Colonic mucosa (tissue), 4 donors: ENCODE measurements at places on chromosomes 2 and 18.

GRCh38 chr2:72129681-72130340, 17.9 kb downstream of the CYP26B1 start:
- DNase-seq, result peak; percentile 7

- DNase-seq, result peak; percentile 38
Observed at GRCh38 chr2:229714080-229714735, at the start of gene DNER. Gene DNER (minus strand): TSS chr2:229714555. CDS start chr2:229714423, 132 bp downstream.

DNA sequence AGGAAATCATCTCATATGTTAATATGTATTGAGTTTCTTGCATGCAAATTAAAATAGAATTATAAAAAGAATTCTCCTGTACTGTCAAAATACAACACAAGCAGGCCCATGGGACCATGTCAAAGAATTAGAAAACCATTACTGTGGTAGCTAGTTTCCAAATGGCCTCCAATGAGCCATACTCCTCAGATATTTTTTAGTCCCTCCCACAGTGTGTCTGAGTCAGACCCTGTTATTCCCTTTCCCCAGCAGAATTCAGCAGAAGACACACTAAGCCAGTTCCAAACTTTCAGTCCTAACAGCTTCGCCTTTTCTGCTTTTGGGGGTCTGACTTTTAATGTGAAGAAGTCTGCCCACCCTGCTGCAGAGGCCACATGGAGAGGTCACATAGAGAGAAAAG, 86.7 kb downstream of the FIGN start:
- DNase-seq, result no peak

GRCh38 chr18:79940126-79940813, 11.2 kb downstream of the SLC66A2 start:
- peak; percentile 22 for DNase-seq

GRCh38 chr2:42053482-42053790, 5.6 kb downstream of the PKDCC start:
- DNase-seq, result no peak

DNA sequence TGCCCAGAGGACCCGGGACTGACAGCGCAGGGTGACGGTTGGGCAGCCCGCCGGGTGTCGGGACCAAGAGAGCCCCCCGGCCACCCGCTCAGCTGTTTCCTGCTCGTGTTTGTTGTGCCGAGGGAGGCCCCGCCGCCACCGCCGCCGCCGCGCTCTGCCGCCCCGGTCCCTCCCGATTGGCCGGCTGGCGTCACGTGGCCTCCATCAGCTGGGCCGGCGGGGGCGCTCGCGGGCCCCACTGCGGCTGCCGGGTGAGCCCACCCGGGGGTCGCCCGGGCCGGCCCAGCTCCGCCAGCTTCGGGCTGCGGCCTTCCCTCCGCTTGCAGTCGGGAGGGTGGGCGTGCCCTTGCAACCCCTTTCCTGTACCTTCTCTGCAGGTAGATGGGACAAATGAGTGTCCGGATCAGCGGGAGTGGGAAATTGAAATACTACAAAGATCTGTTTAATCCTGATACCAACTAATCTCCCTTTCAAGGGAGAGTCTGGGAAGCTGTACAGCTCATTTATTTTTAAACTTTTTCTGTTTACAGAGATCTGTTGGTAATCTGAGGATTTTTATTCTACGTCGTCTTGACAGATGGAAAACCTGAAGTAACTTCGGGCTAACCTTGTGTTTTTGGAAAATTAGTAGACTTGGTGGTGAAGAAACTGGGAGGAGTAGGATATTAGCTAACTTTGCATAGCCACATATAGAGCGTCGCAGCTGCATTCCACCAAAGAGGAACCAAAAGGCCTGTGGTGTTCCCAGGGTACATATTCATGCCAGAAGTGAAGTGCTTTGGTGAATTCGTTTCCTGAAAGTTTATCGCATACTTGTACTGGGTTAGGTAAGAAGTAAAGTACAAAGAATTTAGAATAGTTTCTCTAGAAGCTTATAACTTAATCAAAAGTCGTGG, 1.2 kb downstream of the YPEL5 start:
- peak; percentile 80 for DNase-seq

- no peak for DNase-seq
Observed at GRCh38 chr18:23634692-23635091, 28.0 kb downstream of the ANKRD29 start.

DNA sequence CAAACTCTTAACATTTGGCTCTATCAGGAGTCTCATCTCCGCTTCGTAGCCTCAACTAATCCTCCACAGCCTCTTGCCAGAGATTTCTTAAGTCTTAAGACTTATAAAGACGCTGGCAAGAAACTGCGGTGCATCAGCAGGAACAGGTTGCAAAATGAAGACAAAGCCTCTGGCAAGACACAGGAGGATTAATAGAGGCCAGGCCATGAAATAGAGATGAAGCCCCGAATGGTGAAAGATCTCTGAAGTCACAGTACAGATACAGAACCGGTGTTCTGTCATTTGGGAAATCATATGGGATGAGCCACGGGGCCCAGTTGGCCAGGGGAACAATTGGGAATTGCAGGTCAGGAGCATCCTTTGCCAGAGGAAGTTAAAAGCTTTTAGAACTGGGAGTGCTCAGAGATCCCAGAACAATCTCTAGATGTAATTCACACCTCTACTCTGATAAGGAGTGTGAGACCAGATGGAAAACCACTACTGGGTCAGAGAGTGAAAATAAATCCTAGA, 190.9 kb upstream of the FOSL2 start:
- DNase-seq, result no peak

DNA sequence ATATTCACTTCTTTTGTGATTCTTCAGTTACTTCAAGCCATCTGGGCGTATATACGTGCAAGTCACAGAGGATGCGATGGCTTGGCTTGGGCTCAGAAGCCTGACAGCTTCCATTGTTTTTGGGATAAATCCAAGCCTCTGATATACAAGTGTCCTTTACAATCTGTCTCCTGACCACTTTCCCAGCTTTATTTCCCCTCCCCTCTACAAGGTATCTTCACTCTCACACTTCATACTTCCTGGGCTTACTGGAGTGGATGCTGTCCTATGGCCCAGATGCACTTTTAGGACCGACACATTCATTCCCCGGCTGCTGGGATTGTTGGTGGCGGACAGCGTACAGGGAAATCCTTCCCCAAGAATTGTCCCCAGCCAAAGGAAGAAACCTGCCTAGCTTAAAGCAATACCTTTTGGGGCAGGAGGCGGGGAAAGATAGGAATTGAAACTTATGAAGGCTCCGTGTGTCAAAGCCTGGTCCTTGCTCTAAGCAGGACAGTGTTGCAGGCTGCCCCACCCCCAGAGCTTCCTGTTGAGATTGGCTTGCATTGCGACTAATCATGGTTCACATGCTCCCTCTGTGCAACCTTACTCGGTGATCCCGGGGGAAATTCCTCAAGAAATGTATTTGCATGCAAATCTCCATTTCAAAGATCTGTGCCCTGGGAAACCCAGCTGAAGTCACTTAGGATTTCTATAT, 802.9 kb upstream of the ID2 start:
- DNase-seq, result no peak

DNA sequence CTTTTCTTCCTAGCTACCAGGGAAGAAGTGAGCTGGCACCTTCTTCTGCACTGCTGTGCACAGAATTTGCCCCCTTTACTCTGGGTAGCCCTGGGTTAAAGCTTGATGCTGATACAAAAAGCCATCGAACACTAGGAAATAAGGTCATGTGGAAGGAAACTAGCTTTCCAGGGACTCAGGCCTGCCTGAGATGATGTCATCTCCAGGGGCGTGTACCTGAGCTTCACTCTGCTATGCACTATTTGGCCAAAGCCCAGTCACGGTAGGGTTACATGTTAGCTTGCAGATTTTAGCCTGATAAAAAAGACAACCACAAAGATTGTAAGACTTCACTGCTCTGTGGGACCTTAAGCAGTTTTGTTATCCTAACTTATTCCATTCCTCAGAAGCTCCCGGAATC, 20.4 kb downstream of the EDAR start:
- DNase-seq, result peak; percentile 80

DNA sequence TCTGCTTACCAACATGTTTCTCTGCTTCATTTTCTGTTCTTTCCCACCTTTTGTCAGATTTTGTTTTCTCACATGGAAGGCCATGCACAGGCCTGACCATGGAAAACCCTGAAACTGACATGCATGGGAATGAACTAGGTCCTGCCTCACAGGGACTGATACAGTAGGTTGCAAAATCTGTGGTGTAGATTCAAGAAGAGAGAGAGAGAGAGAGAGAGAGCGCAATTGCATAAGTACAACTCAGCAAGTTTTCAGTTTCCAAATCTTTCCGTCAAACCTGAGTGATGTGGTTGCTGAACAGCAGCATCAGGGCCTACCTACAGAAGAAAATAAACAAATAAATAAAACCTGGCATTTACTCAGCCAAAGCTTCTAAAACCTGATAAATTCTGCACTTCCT, 87.5 kb upstream of the RNF152 start:
- DNase-seq, result no peak

DNA sequence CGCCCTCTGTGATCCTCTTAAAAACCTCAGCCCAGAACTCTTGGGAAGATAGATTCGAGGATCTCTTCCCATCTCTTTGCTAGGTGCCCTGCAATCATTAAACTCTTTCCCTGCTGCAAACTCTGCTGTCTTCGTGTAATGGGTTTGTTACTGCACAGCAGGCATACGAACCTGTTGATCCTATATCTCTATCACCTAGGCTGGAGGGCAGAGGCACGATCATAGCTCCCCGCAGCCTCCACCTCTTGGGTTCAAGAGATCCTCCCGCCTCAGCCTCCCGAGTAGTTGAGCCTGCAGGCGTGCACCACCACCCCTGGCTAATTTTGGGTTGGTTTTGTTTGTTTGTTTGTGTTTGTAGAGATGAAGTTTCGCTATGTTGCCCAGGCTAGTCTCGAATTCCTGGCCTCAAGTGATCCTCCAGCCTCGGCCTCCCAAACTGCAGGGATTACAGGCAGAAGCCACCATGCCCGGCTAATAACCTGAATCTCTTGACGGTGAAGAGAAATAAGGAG, 493 bp upstream of the BBS5 start:
- DNase-seq, result no peak

DNA sequence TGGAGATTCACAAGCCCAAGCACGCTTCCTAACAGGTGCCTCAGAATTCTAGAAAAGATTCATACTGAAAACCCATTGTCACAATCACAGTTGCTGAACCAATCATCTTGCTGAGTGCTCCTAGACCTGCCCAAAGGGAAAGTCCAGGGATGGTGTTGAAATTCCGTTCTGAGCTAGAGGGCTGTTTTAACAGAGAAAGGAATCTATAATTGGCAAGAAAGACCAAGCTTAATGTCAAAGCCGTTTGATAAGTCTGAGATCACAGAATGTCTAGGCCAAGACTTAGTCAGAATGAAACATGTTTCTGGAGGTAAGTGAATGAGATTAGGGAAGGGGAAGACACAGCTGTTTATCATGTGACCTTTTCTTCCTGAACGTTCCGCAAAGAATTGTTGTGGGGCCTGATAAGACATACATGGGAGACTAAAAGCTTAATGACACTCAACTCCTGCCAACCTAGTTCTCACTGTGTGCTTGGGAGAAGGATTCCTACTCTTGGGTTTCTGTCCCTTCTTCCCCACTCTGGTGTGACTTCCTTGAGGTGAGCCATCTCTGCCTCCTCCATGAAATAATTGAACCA, 27.5 kb downstream of the PMAIP1 start:
- DNase-seq, result no peak

- DNase-seq, result no peak
Observed at GRCh38 chr18:35024196-35024595, 17.0 kb upstream of the MAPRE2 start.

- no peak for DNase-seq
Observed at GRCh38 chr18:65737471-65737955, 13.3 kb upstream of the CDH7 start.

GRCh38 chr18:47313901-47314300, 62.4 kb upstream of the SKOR2 start:
- no peak for DNase-seq

- peak; percentile 30 for DNase-seq
Observed at GRCh38 chr2:201779901-201780673, 646 bp downstream of the ALS2 start.

- DNase-seq, result no peak
Observed at GRCh38 chr18:77088963-77089722, 43.4 kb downstream of the MBP start.

GRCh38 chr2:18630101-18630500, 40.7 kb upstream of the NT5C1B start:
- no peak for DNase-seq

- no peak for DNase-seq
Observed at GRCh38 chr2:131076707-131077106, 16.6 kb downstream of the FAM168B start.

- DNase-seq, result no peak
Observed at GRCh38 chr2:72917877-72918553, 696 bp downstream of the EMX1 start.

GRCh38 chr2:20635113-20635510, 15.8 kb downstream of the HS1BP3 start:
- DNase-seq, result peak; percentile 49

DNA sequence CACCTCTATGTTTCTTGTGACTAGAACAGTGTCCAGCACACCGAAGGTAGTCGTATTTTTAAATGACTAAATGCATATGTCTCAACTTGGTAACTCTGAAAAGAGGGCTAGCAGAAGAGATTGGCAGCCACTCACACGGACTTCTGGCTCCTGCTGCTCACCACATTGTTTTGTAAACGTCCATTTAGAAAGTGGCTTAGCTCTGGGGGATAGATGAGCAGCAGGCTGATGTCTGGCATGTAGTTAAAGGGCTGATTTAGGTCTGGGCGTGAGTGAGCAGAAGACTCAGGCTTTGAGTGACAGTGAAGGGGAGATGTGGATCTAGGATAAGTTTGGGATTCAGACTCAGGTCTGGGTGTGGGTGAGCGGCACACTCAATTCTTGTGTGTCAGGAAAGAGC, 372.9 kb upstream of the HS6ST1 start:
- no peak for DNase-seq
